Activated T-cell treated with anti-CD3 and anti-CD28 coated beads, Interleukin-2, amount 50 U/mL, for 48 hours (primary cell): ENCODE measurements at places on chromosomes 13 and 19.

DNA sequence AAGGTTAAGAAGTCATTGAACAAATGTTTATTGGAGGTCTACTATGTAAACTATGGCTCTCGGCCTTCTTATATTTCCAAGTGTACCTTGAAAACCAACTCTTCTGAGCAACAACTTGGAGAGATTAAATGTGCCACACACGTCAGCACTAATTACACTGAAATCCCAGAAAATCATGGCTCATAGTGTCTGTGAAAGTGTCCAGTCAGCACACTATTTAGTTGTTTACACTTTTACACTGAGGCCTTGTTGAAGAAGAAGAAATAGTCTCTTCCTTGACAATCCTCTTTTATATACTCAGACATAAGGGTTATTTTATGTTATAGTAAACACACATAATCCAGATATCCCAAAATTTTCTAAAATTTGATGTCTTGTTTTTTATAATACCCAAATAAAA lies 30.9 kb upstream of the NBEA start:
- DNase-seq = no peak

- no peak for DNase-seq
Observed at GRCh38 chr13:31890946-31891345, 140.6 kb upstream of the FRY start.

- no peak for DNase-seq
Observed at GRCh38 chr13:110376120-110376519, 69.0 kb downstream of the COL4A2 start.

DNA sequence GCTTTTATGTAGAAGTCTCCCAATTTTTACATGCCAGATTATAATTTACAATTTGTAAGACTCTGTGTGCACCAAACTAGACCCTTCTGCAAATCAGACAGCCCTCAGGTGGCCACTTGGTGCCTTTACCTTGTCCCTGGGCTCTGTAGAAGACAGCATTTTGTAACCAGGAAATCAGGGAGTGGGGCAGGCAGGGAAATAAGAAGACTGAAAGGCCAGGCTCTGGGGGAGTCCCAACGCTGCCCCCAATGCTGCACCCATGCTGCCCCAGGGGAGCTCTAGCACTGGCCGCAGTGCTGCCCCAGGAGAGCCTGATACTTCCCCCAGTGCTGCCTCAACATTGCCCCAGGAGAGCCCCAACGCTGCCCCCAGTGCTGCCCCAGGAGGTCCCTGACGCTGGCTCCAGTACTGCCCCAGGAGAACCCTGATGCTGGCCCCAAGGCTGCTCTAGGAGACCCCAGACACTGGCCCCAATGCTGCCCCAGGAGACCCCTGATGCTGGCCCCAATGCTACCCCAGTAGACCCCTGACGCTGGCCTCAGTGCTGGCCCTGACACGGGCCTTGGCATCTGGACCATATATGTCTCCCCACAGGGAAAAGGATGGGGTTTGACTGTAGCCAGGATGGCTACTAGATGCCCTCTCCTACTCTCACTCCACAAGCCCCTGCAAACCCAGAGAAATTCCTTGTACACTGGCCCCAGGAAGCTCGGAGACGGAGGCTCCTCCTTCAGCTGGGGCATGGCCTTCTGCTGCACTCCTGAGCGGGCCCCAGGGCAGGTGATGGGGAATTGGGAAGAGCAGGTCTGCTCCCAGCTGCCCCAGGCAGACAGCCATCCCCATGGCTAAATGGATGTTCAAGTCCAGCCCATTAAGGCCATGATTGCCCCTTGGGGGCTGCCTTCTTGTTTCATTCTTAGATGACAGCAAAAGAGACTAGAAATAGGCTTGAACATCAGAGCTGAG lies 23.6 kb downstream of the VSTM2B start:
- peak; percentile 2 for DNase-seq

DNA sequence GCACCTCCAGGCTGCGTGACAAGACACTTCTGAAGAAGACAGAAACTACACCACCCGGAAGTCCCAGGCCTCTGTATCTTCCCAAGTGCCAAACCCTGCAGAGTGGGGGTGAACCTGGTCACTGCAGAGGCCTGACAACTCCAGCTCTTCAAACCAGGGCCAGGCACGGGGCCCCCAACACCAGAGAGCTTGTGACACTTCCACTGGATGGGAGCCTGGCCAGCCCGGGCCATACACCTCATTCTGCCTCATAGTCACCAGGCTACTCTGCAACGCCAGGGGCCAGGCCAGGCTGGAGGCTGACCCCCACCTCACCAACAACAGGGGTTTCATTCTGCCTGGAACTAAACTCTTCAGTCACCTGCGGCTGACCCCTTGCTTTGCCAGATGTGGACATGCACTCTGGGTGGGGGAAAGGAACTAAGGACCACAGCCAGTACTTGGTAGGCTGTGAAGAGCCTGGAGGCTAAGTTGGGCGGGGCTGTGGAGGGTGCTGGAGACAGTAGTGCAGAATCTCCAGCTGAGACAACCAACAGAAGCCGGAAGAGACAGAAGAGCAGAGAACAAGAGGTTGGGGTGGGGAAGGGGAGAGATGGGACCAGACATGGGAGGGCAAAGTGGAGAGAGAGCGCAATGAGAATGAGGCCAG lies 23.0 kb downstream of the TUBA3C start:
- DNase-seq = no peak

GRCh38 chr13:112510987-112511685 lies 76.8 kb downstream of the TUBGCP3 start:
- peak; percentile 52 for DNase-seq

- DNase-seq = no peak
Observed at GRCh38 chr13:94988654-94989053, 276.3 kb upstream of the SOX21 start.

GRCh38 chr13:113653264-113654174 lies 4.5 kb downstream of the ATP4B start:
- DNase-seq = peak; percentile 29

GRCh38 chr19:737591-738093 lies 13.3 kb upstream of the MISP start:
- peak; percentile 75 for DNase-seq

DNA sequence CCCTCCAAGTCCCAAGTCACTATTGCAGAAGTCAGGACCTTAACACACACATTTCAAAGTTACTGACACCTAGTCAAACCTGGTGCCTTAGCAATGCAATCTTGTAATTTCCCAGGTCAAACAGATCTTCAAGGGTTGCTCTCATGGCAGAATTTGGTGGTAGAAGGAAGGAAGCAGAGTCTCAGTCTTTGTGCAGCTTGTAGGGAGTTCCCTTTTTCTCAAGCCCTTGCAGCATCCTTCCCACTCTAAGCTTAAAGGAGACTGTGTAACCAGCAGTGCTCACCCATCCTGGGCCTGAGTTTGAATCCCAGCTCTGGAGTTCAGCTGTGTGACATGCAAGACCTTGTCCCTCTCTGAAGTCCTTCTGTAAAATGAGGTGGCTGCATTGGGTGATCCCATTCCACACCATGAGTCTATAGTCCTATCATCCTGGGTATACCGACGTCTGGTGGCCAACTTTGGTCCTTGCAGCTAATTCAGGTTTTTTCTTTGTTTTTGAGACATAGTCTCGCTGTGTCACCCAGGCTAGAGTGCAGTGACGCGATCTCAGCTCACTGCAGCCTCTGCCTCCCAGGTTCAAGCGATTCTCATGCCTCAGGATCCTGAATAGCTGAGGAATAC lies 9.8 kb downstream of the SIGLEC10 start:
- DNase-seq = peak; percentile 51

DNA sequence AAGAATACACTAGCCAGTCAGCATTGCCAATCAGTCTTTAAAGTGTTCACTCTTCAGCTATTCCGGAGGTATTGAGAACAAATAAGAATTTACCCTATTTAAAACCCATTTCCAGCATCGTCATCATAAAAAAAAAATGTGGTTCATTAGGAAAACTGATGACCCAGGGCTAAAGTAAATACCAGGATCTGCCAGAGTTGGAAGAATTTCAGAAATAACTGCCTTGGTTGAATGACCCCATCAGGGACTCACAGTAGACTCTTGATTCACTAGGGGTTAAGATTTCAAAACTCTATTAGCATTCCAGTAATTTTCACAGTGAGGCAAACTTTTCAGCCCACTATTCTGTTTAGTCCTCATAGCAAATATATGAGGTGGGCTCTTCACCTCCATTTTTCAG lies 377.0 kb downstream of the ITGBL1 start:
- DNase-seq = no peak

GRCh38 chr19:6279620-6279930 lies 200 bp downstream of the MLLT1 start:
- DNase-seq = no peak

GRCh38 chr13:75458696-75459422 lies 23.1 kb downstream of the TBC1D4 start:
- DNase-seq = no peak

DNA sequence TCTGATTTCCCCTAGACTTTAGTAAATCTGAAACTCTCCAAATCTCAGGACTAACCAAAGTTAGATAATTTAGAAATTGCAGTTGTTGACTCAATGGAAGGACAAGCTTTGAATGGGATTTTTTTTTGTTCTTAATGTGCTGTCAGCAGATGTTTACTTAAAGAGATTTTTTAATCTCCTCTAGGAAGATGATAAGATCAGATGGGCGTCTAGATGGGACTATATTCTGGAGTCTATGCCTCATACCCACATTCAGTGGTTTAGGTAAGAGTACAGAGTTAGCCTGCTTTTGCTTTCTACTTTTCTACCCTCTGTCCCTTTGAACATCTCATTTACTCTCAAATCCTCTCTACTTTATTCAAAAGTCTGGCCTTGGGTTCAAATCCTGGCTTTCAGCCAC lies 39.3 kb downstream of the TM9SF2 start:
- DNase-seq = no peak

DNA sequence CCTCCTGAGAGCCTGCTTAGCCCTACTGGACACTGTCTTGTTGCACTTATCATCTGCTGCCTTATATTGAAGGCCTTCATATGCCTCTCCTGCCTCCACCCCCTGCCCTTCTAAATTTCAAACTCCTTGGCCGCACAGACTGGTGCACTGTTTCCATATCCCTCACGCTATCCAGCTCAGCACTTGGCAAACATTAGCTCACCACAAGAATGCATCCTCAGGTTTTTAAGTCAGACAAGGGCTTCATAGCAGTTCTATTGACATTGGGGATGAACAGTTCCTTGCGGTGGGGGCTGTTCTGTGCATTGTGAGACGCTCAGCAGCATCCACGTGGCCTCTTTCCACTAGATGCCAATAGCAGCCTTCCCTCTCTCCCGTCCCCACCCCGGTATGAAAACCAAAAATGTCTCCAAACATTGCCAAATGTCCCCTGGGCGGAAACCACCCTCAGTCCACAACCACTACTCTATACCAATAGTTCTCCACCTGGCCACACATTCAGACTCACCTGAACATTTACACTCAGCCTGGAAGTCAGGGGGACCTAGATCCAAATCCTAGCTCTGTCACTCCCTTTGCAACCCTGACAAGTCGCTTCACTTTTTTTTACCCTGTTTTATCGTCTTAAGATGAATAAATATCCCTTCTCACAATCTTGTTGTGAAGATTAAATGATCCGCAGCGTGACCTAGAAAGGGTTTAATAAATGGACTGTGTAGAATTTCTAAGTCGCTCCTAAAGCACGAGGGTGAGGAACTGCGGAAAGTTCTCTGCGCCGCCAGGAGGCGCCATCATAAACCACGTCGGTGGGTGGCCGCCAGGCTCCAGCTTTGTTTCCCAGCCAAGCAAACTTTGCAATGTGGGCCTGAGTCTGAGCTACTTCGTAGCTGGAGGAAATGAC lies 3.6 kb upstream of the CEACAM3 start:
- DNase-seq = peak; percentile 75

- DNase-seq = no peak
Observed at GRCh38 chr19:27822336-27822735, 1390.6 kb downstream of the UQCRFS1 start.

DNA sequence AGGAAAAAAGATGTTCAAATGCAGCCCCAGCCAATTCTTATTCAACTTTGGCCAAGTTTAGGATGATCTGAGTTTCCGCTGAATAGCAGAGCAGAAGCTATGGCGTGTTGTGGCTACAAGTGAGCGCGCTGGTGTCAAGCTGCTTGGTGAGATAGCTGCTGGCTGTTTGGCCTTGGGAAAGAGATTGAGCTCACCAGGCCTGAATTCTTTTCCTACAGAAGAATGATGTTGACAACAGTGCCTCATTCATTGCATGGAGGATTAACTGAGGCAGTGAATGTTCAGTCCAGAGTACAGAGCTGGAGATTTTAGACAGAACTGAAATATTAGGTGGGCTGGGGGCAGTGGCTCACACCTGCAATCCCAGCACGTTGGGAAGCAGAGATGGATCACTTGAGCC lies 31.5 kb upstream of the MAP3K10 start:
- DNase-seq = no peak

DNA sequence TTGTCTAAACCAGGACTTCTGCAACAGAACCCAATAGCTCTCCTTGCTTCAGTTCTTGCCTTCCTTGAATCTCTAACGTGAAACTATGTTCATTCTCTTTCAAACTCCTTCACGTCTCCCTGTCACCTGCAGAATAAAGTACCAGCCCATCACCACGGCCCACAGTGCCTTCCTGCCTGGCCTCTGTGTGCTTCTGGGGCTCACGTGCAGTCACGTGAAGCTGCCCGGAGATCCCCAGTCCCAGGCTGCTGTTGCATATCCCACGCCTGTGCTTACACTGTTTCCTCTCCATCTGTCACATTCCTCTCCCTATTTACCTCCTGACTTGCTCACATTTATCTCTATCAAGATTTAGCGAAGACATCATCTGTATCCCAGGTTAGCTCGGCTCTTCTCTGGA lies 102.8 kb downstream of the STARD13 start:
- no peak for DNase-seq

DNA sequence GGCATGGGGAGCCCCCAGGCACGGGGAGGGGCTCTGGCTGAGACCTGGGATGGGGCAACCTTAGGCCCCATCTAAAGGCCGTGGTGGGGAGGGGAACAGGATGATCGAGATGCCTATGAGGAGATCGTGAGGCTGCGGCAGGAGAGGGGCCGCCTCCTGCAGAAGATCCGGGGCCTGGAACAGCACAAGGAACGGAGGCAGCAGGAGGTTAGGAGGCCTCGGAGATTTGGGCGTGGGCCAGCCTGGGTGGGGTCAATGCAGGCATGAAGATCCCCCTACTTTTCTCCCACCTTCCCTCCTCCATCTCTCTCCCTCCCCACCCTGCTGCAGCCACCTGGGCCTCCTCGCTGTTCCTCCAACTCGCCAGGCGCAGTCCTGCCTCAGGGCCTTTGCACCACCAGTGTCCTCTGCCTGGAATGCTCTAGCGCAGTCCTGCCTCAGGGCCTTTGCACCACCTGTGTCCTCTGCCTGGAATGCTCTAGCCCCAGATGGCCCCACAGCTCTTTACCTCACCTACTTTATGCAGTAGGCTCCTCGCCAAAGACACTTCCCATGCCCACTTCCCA lies 19.1 kb upstream of the EBI3 start:
- no peak for DNase-seq

DNA sequence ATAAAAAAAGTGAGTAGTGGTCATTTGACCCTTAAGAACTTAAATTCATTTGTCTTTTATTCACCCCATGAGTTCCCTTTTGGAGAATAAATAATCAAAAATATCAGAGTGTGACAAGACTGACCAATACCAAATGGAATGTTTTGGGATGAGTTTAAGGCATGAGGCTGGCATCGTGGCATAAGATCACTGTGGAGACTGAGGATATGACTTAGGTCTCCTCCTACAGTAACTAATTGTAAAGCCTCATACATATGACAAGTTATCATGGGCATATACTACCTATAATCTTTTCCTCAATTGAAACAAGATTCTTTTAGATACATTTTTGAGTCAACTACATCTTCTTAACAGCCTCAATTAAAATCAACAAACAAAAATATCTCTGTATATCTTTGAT lies 782.0 kb downstream of the SLITRK1 start:
- no peak for DNase-seq

GRCh38 chr19:3499738-3500428 lies 591 bp downstream of the DOHH start:
- no peak for DNase-seq
